Renal cortical epithelial cell (primary cell): ENCODE measurements at places on chromosomes 3 and 15. TPM values are rescaled to one million over a fixed set of nuclear protein-coding genes. Genes with fewer than 3 reads are reported as not detected.

SPSB4 gene
- not detected in 2 replicates for total RNA-seq

TGM4 gene
- 0.30 and 0.35 TPM in 2 replicates for total RNA-seq

EFL1 gene
- 26.9 and 27.6 TPM in 2 replicates for total RNA-seq

RASL12 gene
- total RNA-seq, result not detected in 2 replicates

GRCh38 chr3:119289404-119289770, 4.8 kb upstream of the ARHGAP31 start:
- DNase-seq, result no peak

GRCh38 chr15:72474912-72475628, 940 bp downstream of the ARIH1 start:
- DNase-seq, result peak; percentile 70

DNA sequence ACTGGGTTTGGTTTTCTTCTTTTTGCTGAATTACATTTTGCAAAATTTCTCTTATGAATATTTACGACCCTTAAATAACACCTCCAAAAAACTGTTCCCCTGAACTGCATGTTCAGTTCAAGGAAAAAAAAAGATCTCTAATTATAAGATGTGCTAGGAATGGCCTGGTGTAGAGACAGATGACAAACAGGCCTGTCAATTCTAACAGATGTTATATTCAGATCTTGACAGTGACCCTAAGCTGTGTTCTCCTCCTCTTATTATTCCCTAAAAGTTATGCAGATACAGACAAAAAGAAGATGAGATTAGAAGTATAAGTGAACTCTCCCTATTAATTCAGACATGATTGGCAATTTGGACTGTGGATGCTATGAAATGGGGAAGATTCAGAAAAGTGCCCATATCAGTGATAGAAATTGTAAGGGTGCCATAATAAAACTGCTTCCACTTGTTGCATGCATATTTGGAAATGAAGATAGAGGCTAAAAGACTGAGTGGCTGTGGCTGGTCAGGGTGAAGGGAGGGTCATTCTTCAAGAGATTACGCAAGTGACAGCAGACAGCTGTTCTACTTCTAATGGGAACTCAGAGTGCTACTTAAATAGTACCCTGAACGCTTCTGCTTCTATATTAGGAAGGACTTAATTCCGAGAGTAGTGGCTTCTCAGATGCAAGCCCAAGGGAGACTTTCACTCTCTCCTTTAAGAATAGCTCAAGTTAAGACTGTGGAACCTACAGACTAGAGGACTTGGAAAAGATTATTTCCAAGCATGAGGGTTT, 75.5 kb downstream of the ADAMTS9 start:
- DNase-seq, result peak; percentile 27

DNA sequence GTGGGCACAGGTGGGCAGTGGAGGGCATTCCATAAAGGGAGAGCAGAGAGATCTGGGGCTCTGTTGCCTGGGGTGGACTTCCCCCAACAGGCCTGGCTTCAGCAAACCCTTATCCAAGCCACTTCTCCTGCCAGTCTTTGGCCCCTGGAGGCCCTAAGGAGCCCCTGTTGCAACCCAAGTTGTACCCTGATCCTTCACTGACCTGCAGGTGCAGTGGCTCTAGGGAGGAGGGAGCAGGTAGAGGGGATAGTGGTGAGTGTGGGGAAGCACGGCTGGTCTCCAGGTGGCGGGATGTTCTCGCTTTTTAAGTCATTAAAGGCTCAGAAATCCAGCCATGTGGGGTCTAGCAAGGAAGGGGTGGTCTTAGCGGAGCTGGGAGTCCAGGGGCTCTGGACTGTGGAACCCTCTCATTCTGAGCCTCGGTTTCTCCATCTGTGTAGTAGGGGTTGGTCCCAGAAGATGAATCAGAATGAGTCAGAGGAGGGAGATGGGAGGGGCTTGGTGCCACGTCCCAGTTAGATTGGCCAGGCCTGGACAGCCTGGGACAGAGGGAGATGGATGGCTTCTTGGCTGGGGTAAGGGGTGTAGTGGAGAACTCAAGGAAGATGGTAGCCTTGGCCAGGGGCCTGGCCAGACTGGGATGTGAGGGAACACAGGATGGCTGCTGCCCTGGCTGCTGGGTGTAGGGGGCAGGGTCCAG, 2.6 kb downstream of the ZBTB47 start:
- DNase-seq, result peak; percentile 14

DNA sequence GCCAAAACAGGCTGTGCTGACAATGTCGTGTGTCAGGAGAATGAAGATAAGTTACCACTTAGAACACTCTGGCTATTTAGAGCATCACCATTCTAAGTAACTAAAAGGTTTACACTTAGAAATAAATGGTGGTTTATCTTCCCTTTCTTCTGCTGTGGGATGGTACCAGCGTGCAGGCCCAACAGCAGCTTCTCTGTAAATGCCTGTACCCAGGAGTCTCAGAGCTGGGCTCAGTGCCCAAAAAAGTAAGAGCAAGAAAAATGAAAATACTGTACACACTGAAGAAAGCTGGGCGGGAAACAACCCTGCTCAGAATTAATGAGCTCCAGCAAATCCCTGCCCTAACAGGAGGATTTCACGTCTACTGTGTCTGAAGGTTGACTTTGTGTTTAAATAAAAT, 206.5 kb downstream of the MFSD1 start:
- DNase-seq, result no peak

DNA sequence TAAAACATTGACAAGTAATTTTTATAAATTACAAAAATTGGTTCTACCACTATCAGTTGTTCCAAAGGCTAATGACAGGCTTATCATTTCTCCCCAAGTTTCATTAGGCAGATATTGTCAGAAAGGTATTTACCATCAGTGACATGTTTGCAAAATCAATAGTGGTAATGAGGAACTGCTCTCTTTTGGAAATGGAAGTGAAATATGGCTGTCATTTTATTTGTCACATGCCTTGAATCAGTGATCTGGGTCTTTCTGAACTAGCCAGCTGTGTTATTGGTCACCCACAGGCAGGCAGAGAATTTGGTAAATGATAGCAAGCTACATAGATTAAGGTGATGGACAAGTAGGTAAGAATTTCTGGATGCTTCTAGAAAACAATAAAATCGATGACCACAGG, 268.0 kb upstream of the ARHGEF26 start:
- DNase-seq, result no peak

DNA sequence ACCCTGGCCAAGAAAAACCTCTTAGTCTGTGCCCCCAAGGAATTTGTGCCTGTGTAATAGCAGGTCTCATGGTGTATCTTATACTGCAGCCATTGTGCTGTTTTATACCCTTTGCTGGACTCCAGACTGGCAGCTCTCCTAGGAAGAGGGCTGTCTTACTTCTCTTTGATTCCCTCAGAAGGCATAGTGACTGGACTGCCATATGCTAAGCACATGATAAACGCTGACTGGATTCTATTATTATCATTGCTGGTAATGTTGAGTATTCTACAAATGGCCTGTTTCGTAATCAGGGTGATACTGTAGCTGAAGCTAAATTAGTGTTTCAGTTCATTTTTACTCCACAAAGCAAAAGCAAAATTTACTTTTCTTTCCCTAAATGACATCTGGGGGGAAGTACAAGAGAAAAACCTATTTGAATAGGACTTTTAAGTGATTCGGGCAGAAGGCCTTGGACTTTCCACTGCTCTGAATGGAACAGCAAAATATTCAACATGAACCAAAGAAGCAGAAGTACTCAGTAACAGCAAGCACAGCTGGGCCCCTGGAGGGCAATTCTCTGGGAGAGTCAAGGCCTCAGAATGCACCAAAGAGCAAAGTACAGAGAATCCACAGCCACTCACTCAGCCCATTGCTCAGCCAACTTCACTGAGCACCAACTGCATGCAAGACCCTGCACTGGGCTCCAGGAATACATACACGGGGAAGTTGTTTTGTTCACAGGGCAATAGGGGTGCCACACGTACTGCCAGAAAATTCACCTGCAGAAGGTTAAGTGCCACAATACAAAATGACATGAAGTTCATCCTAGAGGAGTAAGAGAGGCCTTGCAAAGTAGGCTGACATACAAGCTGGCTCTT, 7.9 kb upstream of the BCL2A1 start:
- DNase-seq, result peak; percentile 32

GRCh38 chr3:50150863-50151686, 4.0 kb upstream of the SEMA3F start:
- DNase-seq, result no peak

GRCh38 chr3:12644331-12644937, 19.5 kb downstream of the RAF1 start:
- DNase-seq, result no peak

GRCh38 chr3:98763076-98763475, at the start of gene ST3GAL6:
Gene ST3GAL6 (plus strand): TSS chr3:98763340. CDS start chr3:98768441, 5,101 bp downstream.
- no peak for DNase-seq

GRCh38 chr3:155581579-155581978, 163.3 kb downstream of the PLCH1 start:
- no peak for DNase-seq

- peak; percentile 53 for DNase-seq
Measured at GRCh38 chr3:160885791-160886286, 129.8 kb downstream of the PPM1L start.

DNA sequence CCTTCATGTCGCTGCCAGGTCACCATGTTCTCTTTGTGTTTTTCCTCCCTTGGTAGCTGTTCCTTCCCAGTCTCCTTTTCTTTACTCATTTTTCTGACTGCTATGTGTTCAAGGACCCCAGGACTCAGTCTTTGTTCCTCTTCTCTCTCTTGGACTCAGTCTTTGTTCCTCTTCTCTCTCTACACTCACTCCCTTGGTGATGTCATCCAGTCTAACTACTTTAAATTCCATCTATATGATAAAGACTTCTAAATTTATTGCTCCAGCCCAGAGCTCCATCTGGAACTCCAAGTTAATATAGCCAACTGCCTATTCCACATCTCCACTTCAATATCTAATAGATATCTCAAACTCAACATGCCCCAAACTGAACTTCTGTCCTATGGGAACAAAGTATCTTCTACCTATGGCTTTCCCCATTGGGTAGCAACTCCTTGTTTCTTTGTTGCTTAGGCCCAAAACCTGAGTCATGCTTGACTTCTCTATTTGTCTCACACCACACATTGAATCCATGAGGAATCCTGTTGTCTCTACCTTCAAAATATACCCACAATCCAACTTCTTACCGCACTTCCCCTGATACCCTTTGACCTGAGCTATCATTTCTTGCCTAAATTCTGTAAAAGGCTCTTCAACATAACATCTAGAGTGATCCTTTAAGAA, 4.9 kb upstream of the DYNC1LI1 start:
- no peak for DNase-seq

- peak; percentile 51 for DNase-seq
Measured at GRCh38 chr3:72143322-72143721, 358.4 kb upstream of the PROK2 start.

GRCh38 chr3:122094693-122095092, 39.5 kb downstream of the CD86 start:
- no peak for DNase-seq

DNA sequence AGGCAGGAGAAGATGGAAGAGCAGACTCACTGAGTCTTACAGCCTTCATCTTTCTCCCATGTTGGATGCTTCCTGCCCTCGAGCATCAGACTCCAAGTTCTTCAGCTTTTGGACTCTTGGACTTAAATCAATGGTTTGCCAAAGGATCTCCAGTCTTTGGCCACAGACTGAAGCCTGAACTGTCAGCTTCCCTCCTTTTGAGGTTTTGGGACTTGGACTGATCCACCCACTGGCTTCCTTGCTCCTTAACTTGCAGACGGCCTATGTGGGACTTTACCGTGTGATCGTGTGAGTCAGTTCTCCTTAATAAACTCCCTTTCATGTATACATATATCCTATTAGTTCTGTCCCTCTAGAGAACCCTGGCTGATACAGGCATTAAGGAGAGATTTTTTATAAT, 62.4 kb upstream of the TNIK start:
- DNase-seq, result no peak
